ENCODE measurements at places on chromosomes 3 and 15. TPM values are rescaled to one million over a fixed set of nuclear protein-coding genes. Genes with fewer than 3 reads are reported as not detected.

GRCh38 chr15:52783191-52783829, 6.8 kb downstream of the ONECUT1 start:
- DNase-seq = no peak

GRCh38 chr3:95272166-95272565, 1209.3 kb downstream of the NSUN3 start:
- DNase-seq = no peak

DNA sequence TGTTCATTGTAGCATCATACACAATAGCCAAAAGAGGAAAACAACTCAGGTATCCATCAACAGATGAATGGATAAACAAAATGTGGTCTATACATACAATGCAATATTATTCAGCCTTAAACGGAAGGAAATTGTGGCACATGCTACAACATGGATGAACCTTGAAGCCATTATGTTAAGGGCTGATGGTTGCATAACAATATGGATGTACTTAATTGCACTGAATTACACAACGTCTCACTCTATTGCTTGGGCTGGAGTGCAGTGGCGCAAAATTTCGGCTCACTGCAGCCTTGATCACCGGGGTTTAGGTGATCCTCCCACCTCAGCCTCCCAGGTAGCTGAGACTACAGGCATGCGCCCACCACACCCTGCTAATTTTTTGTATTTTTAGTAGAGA, 7.0 kb upstream of the TMEM62 start:
- no peak for DNase-seq

DNA sequence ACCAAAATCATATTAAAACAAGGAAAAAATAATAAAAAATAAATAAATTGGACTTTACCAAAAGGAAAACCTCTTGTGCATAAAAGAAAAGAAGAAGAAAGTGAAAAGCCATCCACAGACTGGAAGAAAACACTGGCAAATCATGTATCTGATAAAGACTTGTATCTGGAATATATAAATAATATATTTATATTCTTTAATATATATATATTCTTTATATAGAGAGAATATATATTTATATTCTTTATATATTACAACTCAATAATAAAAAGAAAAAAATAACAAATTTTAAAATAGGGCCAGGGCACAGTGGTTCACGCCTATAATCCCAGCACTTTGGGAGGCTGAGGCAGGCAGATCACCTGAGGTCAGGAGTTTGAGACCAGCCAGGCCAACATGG, 27.1 kb upstream of the ZNF445 start:
- DNase-seq = no peak

DNA sequence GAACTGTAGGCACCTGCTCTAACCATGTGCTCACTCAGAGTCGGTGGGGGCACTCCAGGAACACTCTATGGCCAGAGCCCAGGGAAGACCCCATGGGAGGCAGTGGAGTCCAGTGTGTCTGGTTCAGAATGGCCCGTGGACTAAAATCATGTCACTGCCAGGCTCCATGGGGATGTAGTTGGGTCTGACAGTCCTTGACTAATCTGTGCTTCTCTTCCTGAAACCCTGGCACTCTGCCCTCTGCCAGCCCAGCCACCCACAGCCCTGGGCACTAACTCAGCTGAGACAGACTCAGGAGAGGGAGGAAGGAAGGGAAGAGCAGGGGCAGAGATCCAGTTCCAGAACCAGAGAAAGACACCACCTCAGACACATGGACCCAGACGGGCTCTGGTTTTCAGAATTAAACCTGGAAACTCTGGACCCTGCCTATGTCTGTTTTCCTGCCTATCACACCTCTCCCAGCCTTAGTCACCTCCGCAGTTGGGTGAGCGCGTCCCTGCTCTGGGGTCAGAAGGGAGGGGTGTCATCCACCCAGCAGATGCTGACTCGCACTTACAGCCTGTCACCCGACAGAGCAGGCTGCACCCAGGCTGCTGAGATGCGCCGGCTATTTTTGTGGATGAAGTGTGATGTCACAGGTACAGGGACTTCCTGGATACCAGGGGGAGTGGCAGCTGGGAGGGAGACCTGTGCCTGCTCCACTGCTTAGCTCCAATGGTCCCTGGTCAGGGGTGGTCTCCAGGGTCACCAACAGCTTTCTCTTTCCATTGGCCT, 56.8 kb upstream of the INSYN1 start:
- DNase-seq = no peak

DNA sequence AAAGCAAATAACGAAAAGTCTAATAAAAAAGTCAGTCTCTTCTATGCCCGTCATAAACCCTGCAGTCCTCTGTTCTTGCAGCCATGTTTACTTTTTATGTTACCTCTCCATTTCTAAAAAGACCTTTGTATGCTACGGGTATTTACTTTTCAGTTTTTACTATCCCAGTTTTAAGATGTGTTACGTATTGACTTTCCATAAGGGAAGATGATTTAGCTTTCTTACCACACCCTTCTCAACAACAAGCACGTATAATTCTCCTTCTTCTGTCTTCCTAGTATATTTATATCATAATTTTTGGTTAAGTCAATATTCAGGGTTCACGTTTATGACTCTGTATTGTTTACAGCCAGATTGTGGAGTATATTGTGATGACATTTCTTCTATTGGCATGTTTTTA, 10.8 kb downstream of the TRNT1 start:
- DNase-seq = no peak

DNA sequence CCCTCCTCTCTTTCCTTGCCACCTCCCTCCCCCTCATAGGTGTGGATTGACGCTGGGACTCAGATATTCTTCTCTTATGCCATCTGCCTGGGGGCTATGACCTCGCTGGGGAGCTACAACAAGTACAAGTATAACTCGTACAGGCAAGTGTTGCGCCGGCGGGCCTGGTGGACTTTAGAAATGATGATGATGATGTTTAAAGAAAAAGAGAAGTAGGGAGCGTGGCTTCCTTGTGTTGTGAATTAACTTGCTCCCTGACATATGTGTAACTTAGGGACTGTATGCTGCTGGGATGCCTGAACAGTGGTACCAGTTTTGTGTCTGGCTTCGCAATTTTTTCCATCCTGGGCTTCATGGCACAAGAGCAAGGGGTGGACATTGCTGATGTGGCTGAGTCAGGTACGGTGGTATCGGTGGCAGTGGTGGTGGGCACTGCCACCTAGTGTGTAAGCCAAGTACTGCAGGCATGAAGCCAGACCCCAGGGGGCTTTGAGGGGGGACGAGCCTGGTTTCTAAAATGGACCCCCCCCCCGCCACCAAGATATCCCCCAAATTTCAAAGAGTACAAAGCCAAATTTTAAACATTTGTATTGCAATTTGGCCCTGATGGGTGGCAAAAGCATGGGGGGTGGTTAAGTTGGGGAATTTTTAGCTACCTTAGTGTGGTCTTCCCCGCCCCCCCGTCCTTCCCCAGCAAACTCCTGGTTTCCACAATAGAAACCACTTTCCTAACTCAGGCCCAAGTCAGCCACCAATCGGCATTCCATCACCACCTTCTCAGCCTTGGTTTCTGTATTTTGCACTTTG, 65.6 kb downstream of the SLC6A6 start:
- DNase-seq = no peak

- DNase-seq = no peak
Observed at GRCh38 chr3:130659911-130660310, 86.7 kb downstream of the PIK3R4 start.

DNA sequence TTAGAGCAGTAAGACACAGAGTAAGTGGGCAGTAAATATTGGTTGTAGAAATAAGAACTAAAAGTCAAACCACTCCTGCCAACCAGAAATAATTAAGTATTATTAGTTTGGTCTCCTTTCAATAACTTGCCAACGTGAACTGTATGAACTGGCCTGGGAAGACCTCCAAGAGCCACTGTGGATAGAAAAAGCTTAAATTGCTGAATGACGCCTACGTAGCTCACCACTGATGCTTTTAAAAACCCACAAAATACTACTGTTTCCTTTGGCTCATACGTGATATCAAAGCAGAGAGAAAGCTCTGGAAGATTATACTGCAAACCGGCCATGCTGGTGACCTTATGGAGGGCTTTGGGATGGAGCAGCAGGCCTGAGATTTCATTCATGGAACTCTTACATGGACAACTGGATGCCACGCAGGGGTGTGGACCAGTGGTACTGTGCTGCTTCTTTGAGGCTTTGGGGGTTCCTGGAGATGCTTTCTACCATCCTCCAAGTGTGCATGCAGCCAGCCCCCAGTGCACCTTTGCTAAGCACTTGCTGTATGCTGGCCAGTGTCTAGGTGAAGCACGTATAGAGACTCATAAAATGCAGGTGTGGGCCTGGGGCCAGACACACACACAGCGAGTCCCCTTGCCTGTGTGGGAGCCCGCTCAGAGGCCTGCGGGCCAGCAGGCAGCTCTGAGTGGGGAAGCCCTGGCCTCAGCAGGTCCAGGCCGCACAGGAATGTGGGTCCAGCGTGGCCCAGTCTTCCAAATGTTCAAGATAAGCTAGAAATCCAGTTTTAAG, 66.8 kb downstream of the ABTB1 start:
- DNase-seq = no peak

DNA sequence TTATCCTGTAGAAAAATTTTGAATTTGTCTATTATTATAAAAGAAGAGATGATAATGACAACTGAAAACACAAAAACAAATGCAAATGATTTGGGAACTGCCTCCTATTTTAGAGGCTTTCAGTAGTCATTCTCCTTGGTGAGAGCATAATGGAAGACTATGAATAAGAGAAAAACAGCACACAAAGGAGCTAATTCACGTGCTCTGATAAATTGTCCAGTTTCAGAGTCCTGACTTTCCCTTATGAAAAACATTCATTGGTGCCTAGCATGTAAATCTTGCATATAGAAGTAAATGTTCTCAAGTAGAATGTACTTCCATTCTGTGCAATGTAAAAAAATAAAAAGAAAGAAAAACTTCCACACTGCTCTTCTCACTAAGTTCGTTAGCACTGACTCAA, 206.1 kb downstream of the IL5RA start:
- DNase-seq = no peak

GRCh38 chr3:115706311-115706829, 83.1 kb downstream of the GAP43 start:
- DNase-seq = no peak

DNA sequence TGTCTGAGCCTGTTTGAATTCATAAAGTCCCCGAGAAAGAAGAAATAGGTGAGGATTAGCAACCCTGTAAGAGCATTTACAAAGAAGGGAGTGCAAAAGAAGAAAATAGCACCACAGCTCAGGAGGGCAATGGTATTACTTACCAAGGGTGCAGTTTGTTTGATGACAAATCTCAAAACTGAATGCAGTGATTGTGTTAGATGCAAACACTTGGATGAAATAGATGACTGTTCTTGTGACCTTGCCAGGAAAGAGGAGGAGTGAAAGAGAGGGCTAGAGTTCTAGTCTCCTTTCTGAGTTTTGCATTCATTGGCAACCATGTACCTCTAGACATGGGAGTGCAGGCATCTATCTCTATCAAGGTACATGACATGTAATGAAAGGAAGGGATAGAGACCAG, 1030.8 kb upstream of the CFAP20DC start:
- no peak for DNase-seq

- no peak for DNase-seq
Observed at GRCh38 chr3:194869482-194870169, 183.9 kb downstream of the FAM43A start.

DNA sequence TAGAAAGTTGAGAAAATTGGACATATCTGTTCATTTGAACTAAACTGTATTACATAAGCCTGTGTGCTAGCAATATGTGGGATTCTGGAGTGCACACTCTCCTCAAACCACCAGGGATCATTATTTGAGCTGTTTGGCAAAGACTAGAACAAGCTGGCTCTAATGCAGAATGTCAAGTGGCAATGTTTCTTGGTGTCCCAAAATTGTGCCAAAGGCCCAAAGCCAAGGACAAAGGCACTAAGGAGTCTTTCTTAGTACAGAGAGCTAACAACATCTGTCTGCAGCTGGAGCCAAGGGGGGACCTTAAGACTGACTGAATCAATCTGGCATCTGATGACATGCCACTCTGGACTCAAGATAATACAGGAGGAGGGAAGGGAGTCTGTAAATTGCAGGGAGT, 76.7 kb upstream of the STRIT1 start:
- no peak for DNase-seq

DNA sequence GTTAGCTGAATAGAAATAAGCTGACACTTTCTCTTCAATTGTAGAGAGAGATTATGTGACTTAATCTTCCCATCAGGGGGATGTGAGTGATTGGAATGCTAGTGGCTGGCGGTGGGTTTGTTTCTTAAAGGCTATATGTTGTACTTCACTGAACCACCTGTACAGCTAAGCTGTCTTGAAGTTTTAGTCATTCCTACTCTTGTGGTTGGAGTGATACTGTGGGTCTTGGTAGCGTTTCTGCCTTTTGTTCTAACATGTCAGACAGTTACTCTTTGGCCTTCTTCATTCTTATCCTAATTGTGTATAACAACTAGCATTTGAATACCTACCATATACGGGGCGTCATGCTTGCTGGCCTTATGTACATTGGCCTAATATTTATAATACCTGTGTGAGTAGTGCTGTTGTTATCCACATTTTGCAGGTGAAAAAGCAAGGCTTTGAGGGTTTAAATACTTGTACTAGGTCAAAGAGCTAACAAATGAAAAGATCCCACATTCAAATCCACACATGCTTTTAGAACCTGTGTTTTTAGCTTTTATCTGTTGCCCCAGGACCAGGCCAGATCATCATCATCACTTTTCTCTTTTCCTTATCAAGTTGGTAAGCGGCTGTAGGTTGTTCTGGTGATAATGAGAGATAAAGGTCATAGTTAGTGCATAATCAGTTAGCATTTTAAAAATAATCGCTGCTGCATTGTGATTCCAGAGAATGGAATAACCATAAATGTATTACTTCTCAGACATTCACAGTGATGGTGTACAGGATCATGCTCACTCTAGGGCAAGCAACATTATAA, 50.2 kb downstream of the AKAP13 start:
- DNase-seq = no peak

DNA sequence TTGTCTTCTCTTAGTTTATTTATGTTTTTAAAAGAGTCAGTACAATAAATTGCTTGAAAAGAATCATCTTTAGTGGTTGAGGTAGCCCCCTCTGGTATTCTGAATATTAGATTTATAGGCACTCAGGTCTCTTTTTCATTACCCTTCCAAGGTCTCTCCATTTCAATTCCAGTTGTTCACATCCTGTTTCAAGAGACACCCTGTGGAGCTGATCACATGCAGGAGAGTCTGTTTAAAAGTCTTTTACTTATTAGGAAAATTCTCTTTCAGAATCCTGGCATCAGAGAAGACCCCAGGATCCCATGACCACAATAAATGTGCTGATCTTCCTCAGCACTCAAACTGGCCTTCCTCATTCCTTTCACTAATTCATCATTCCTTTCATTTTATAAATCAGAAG, 195.7 kb downstream of the ZIC4 start:
- no peak for DNase-seq

Gene CCR5
- not detected for total RNA-seq

Gene CACNA2D3
- not detected for total RNA-seq

Gene ADGRG7
- not detected for total RNA-seq

Gene ADAMTS7
- 33.3 TPM for total RNA-seq

Gene GALNT15
- 222 TPM for total RNA-seq

Gene CTXN2
- not detected for total RNA-seq

Gene ACSBG1
- not detected for total RNA-seq

Data from ascending aorta (tissue), 2 donors.